ENCODE measurements at places on chromosomes 3 and 15.

- no peak for DNase-seq
Observed at GRCh38 chr3:42610976-42611375, 10.5 kb downstream of the NKTR start.

- no peak for DNase-seq
Observed at GRCh38 chr3:148591525-148591924, 106.2 kb upstream of the AGTR1 start.

DNA sequence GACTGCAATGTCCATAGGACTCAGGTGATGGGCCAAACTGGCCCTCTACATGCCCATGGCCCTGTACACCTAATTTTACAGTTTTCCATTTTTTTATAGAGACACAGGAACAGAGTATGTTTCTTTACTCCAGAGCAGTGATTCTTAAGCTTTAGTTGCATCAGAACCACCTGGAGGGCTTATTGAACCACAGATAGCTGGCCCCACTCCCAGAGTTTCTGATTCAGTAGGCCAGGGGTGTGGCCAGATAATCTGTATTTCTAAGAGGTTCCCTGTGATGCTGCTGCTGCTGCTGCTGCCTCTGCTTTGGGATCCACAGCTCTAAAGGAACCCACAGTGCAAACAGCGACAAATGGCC, 5.1 kb downstream of the RBP1 start:
- DNase-seq: no peak

DNA sequence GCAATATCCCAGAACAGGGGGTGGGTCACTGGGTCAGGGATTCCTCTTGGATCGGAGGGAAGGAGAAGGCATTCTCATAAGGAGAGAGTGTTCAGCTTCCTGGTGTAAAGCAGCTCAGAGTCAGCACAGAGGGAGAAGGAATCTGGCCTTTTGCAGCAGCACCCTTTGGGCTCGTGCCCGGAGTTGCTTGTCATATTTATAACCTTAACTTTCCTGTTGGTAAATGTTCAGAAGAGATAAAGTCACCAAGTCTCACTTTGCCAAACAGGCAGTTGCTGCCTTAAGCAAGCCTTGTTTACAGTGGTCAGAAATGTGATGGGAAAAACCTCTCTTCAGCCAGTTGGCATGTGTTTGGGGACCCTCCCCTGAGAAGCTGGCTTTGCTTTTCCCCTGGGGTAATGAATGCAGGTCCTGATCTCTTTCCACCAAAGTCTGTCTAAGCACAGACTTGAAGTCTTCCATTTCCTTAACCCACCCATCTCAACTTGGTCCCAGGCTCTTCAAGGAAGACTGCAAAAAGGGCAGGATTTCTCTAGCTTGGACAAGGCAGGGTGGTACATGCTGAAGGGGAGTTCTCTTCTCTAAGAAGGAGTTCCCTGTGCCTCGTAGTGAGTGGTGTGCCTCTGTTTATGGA, 206.9 kb upstream of the BHLHE40 start:
- no peak for DNase-seq

- no peak for DNase-seq
Observed at GRCh38 chr3:107367353-107367752, 9.9 kb upstream of the CCDC54 start.

DNA sequence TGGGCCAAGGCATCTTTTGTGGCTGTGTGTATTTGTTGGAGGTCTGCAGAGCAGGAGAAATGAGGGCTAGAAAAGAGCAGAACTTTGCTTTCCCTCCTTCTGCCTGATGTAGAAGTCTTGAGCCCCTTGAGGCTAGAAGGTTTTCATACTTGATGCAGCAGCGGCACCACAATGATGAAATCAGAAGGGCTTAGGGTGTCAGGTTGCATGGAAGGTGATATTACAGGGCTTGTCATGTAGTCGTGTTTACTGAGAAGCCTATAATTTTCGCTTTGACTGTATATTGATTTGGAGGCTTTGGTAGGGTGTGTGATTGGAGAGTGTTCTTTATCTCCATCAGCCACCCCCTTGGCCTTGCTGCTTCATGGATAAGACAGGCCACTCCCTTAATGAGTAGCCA, 339.8 kb downstream of the THSD4 start:
- DNase-seq: no peak

DNA sequence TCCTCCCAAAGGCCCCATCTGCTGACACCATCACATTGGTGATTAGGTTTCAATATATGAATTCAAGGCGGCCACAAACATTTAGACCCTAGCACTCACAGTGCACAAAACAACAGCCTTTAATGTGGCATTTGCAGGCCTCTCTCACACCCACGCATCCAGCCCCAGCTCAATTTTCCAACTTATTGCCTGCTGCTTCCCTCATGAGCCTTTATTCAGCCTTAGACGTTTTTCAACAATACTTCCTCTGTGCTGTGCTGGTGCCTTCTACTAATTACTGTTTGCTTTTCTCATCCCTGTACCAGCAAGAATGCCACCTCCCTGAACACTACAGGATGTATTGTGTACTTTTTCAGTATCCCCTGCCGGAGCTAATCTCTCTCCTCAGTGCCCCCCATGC, 334.6 kb downstream of the GABRB3 start:
- no peak for DNase-seq

Data from effector memory CD8-positive, alpha-beta T cell (primary cell).